A549 treated with GW870086 at 1 μM for 4 hours (cell line): ENCODE measurements at places on chromosomes 5 and 9. TPM values are rescaled to one million over a fixed set of nuclear protein-coding genes. Genes with fewer than 3 reads are reported as not detected.

ASPN gene
- total RNA-seq, result not detected in 5 replicates

LCN15 gene
- total RNA-seq, result not detected in 5 replicates

DBN1 gene
- total RNA-seq, result 54.5 to 69.5 TPM (median 65.6 TPM) in 5 replicates

TPPP gene
- 4.6 to 6.9 TPM (median 5.6 TPM) in 5 replicates for total RNA-seq

TMEM171 gene
- 3.9 to 7.8 TPM (median 6.6 TPM) in 5 replicates for total RNA-seq

PRRX2 gene
- total RNA-seq, result 6.6 to 12.9 TPM (median 12.4 TPM) in 5 replicates

PCDHB4 gene
- 0.03 to 0.11 TPM (median 0.08 TPM) in 3 of 5 replicates, not detected in the others for total RNA-seq

SLCO6A1 gene
- total RNA-seq, result not detected in 5 replicates

PCDHB7 gene
- total RNA-seq, result not detected in 5 replicates

EMB gene
- 4.7 to 7.1 TPM (median 5.7 TPM) in 5 replicates for total RNA-seq

ROR2 gene
- 1.2 to 1.7 TPM (median 1.6 TPM) in 5 replicates for total RNA-seq

PCDHA2 gene
- 0.06 to 0.10 TPM (median 0.07 TPM) in 3 of 5 replicates, not detected in the others for total RNA-seq

DTWD2 gene
- total RNA-seq, result 1.0 to 1.9 TPM (median 1.5 TPM) in 5 replicates

DRD1 gene
- 0.13 to 0.23 TPM (median 0.17 TPM) in 5 replicates for total RNA-seq

MYO10 gene
- total RNA-seq, result 34.3 to 43.6 TPM (median 42.2 TPM) in 5 replicates

DOCK2 gene
- 1.9 to 3.1 TPM (median 2.5 TPM) in 5 replicates for total RNA-seq

SPATA31C2 gene
- total RNA-seq, result not detected in 5 replicates

ARHGEF28 gene
- total RNA-seq, result 10.2 to 12.3 TPM (median 11.9 TPM) in 5 replicates

PJA2 gene
- total RNA-seq, result 11.0 to 19.1 TPM (median 16.3 TPM) in 5 replicates

SELENOP gene
- 0.23 to 0.49 TPM (median 0.31 TPM) in 5 replicates for total RNA-seq

ST8SIA4 gene
- 0.16 to 0.68 TPM (median 0.57 TPM) in 5 replicates for total RNA-seq

PCDHGB4 gene
- 0.74 to 1.00 TPM (median 0.79 TPM) in 5 replicates for total RNA-seq

ADRB2 gene
- total RNA-seq, result 0.47 to 0.89 TPM (median 0.70 TPM) in 5 replicates

CHSY3 gene
- 0.10 to 0.16 TPM (median 0.13 TPM) in 4 of 5 replicates, not detected in the other for total RNA-seq

RMRP gene
- total RNA-seq, result 7.1 to 29.0 TPM in 2 of 5 replicates, not detected in the others

SLC1A3 gene
- total RNA-seq, result 0.07 to 0.09 TPM in 2 of 5 replicates, not detected in the others

CDH9 gene
- not detected in 5 replicates for total RNA-seq

GARNL3 gene
- total RNA-seq, result 1.5 to 3.7 TPM (median 2.9 TPM) in 5 replicates

IL4 gene
- not detected in 5 replicates for total RNA-seq

ACSL6 gene
- total RNA-seq, result 0.06 to 0.15 TPM (median 0.08 TPM) in 3 of 5 replicates, not detected in the others

PCDHGA6 gene
- total RNA-seq, result 0.13 to 0.26 TPM (median 0.14 TPM) in 5 replicates

TUSC1 gene
- total RNA-seq, result 4.3 to 7.1 TPM (median 6.2 TPM) in 5 replicates

HSPA9 gene
- 322 to 349 TPM (median 328 TPM) in 5 replicates for total RNA-seq

TMEM174 gene
- total RNA-seq, result not detected in 5 replicates
